ENCODE measurements at places on chromosomes 7 and 10.

DNA sequence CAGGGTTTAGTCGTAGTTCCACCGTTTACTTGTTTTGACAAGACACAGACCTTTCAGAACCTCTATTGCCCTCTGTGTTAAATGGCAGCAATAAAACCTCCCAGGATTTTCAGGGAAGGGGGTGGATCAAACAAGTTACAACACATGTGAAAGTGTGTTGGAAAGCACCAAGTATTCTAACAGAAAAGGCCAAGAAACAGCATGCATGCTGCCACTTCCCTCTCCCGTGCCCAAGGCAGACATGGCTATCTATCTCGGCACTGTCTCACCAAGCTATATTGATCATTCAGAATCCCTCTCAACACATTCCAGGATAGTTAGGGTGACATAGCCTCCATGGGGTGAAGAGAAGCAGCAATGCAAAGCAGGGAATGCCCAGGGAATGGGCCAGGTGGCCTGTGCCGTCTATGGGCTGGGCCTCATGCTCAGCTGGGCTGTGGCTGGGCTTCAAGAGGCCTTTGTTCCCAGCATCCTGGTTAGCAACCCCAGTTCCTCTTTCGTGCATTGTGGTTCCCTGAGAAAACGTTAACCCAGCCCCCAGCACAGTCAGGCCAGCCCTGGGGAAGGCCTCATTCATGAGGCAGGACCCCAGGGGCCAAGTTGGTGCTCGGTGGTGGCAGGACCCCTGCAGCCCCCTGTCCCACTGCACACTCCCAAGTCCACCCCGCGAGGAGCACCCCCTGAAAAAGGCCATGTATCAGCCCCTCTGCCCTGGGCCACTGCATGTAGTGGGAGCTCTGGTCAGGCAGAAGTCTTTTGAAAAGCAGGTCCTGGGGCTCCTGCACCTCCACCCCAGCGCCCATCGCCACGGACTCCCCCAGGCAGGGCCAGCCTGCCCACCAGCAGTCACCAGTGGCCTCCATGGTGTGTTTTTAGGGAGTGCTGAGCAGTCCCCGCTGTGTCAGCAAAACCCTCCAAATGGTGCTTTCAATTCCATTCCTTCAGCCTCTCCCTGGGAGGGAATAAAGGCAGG, 25.5 kb downstream of the VSIR start:
- DNase-seq = no peak

DNA sequence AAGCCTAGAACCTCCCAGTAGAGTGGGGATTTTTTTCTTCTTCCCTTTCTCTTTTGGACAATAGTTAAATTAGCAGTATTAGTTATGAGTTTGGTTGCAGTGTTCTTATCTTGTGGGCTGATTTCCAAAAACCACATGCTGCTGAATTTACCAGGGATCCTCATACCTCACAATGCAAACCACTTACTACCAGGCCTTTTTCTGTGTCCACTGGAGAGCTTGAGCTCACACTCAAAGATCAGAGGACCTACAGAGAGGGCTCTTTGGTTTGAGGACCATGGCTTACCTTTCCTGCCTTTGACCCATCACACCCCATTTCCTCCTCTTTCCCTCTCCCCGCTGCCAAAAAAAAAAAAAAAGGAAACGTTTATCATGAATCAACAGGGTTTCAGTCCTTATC, 5.4 kb downstream of the OPN1SW start:
- no peak for DNase-seq

GRCh38 chr10:44352316-44353127, 32.4 kb downstream of the CXCL12 start:
- no peak for DNase-seq

- no peak for DNase-seq
Observed at GRCh38 chr10:1124796-1125195, 68.6 kb downstream of the WDR37 start.

DNA sequence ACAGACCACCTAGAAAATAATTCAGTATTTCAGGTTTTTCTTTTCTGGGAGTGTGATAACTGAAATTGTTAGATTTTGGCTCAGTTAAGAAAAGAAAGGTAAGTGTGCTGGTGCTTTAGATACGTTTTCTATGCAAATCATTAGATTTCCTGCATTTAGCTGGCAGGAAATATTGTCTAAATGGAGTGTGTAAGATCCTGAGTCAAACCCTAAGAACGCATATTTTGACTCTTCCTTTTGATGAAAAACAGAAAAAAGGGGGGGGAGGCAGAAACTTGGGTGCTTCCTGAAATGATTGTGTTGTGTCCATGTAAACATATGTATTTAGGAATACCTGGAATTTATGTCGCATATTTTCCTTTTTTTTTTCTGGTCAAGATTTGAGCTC, 1.2 kb downstream of the GRK5 start:
- DNase-seq = no peak

- no peak for DNase-seq
Observed at GRCh38 chr10:75612904-75613684, 181.7 kb downstream of the LRMDA start.

DNA sequence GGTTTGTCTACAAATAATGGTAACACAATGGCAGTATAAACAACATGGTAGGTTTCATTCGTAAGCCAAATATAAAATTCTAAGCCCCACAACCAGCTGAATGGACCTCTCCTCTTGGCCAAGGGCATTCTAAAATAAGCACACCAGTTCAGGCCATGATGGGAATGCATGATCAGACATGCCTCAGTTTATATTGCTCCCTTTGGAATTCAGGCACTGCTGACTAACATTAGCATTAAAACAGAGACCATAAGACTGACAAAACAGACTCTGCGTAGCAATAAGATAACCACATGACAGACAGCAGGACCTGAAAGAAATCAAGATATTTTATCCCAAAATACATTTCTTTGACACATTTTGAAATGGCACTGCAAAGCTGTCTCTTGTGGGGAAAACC, 125.8 kb downstream of the FAM107B start:
- no peak for DNase-seq

DNA sequence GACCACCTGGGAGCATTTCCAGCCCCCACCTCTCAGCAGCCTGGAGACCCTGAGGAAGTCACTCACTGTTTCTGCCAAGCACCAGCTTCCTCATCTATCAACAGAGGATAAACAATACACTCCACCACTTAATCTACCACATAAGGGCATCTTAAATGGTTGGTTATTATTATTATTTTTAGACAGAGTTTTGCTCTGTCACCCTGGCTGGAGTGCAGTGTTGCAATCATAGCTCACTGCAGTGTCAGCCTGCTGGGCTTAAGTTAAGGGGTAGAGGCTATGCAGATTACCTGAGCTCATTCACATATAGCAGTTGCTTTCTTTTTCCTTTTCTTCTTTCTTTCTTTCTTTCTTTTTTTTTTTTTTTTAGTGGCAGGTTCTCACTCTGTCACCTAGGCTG, 59.5 kb upstream of the ELN start:
- DNase-seq = no peak

- no peak for DNase-seq
Observed at GRCh38 chr7:25720427-25720826, 431.6 kb upstream of the NFE2L3 start.

All from activated naive CD8-positive, alpha-beta T cell treated with anti-CD3 and anti-CD28 coated beads, Interleukin-2, amount 50 U/mL, for 16 hours (primary cell).